ENCODE measurements at places on chromosomes 6 and 20. TPM values are rescaled to one million over a fixed set of nuclear protein-coding genes. Genes with fewer than 3 reads are reported as not detected.

- peaks cover 3% of the 10 kb centered on the region for H3K27me3 ChIP-seq
- H3K4me3 ChIP-seq: no peak overlapping the region
- H3K27ac ChIP-seq: no peak overlapping the region
- no peaks in the 10 kb centered on the region for H3K4me1 ChIP-seq
These were observed 13.6 kb downstream of the IL17F start for GRCh38 chr6:52230685-52231084.

Gene SRSF6
- polyA plus RNA-seq: 128 TPM

DNA sequence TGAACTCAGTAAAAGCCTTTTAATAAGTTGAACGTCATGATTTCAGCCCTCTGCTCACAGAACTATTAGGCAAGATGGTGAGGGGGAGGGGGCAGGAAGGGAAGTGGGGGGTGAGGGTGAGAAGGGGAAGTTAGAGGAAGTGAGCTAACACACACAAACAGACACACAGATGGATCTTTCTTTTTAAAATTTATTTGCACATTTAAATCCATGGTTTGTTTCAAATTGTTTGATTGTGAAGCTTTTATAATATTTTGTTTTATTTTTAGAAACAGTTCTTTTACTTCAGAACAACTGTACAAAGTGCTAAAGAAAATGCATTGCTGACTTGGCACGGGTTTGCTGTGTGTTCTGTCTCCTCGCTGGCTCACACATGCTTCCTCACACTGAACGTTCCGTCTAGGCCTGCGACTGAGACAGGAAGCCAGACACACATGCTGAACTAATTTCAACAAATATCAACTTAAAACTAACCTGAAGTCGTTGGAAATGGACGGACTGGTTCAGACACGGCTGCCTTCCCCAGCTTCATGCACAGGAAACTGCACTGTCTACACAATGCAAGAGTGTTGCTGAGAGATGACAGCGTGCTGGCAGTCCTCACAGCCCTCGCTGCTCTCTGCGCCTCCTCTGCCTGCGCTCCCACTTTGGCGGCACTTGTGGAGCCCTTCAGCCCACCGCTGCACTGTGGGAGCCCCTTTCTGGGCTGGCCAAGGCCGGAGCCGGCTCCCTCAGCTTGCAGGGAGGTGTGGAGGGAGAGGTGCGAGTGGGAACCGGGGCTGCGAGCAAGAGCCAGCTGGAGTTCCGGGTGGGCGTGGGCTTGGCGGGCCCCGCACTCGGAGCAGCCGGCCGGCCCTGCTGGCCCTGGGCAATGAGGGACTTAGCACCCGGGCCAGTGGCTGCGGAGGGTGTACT is 8.1 kb upstream of the ZBP1 start:
- DNase-seq: no peak
- peaks cover 5% of the 10 kb centered on the region for H3K27me3 ChIP-seq
- no peaks in the 10 kb centered on the region for H3K36me3 ChIP-seq

Gene TREM1
- not detected for polyA plus RNA-seq

All from keratinocyte (primary cell).